Left ventricle myocardium superior (tissue), 1 donor: ENCODE measurements at places on chromosomes 2 and 18. TPM values are rescaled to one million over a fixed set of nuclear protein-coding genes. Genes with fewer than 3 reads are reported as not detected.
A peak's percentile ranks its signal among the peaks of the same experiment; 100 is the strongest.

SAG gene
- not detected for total RNA-seq

SLC30A3 gene
- 9.4 TPM for total RNA-seq

ASPRV1 gene
- 0.84 TPM for total RNA-seq

GKN1 gene
- total RNA-seq, result not detected

MYL1 gene
- total RNA-seq, result not detected

NT5C1B gene
- total RNA-seq, result not detected

HOXD1 gene
- not detected for total RNA-seq

SULT1C2 gene
- 0.55 TPM for total RNA-seq

C1QL2 gene
- total RNA-seq, result not detected

ALK gene
- total RNA-seq, result not detected

FTCDNL1 gene
- total RNA-seq, result 2.0 TPM

SOX11 gene
- total RNA-seq, result 0.10 TPM

CDH2 gene
- 321 TPM for total RNA-seq

SDC1 gene
- 0.42 TPM for total RNA-seq

AQP4 gene
- 20.0 TPM for total RNA-seq

ABCA12 gene
- total RNA-seq, result not detected

MROH2A gene
- total RNA-seq, result not detected

RMDN2 gene
- 6.2 TPM for total RNA-seq

KCNIP3 gene
- total RNA-seq, result 5.3 TPM

SGPP2 gene
- 30.6 TPM for total RNA-seq

FAM237A gene
- total RNA-seq, result 2.0 TPM

CPO gene
- total RNA-seq, result 0.27 TPM

PRKAG3 gene
- total RNA-seq, result 0.12 TPM

GRCh38 chr2:238462782-238463396 lies 36.2 kb downstream of the ASB1 start:
- DNase-seq, result no peak

- DNase-seq, result no peak
These were observed 20.0 kb upstream of the MEIS1 start for GRCh38 chr2:66414896-66415295.

- no peak for DNase-seq
These were observed 8.5 kb upstream of the CYBRD1 start for GRCh38 chr2:171513719-171514160.

GRCh38 chr2:230356084-230356483 lies 29.1 kb downstream of the SP140L start:
- no peak for DNase-seq

DNA sequence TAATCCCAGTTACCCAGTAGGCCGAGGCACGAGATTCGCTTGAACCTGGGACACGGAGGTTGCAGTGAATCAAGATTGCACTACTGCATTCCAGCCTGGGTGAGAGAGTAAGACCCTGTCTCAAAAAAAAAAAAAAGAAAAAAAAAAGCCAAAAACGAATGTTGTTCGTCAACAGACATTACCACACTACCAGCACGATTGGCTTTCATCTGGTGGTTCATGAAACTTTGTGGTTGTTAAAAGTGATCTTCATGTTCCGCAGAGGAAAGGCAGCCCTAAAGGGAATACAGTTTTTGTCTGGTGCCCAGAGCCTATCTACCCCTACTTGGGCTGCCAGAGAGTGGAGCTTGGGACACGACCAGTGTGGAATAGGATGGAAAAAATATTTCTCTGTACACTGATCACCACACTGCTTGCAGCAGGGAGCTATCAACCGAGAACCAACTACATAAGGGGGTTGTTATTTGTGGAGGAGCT lies 13.6 kb upstream of the CXCR4 start:
- no peak for DNase-seq

DNA sequence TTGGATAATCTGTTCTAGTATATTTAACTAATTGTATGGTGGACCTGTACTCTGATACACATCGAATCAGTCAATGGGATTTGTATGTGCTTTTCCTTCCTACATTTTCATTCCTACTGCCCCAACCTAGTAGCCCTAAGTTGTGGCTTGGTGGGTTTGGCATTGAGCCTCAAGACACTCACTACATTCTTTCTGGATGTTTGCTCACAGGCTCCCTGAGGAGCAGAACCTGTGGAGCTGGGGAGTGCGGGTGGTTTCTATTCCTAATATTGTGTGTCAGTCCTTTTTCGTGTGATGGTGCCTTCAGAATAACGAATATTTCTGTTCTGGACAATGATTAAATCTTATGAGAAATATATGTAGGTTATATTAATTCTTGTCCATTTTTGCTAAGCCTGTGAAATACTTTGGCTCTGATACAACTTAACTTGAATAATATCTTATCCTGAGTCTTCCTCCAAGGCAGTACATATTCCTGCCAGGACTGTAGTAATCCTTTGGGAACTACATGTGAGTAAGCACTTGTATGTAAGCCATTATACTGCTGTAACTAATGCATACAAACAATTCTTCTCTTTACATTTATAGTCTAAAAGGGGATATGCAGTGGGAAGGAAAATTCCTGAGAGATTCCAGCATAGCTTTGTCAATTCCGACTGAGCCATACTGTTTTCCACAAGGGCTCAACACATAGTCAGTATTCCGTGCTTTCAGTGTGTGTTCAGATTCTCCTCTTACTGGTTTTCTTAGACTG lies 150.6 kb downstream of the AGPS start:
- DNase-seq, result no peak

DNA sequence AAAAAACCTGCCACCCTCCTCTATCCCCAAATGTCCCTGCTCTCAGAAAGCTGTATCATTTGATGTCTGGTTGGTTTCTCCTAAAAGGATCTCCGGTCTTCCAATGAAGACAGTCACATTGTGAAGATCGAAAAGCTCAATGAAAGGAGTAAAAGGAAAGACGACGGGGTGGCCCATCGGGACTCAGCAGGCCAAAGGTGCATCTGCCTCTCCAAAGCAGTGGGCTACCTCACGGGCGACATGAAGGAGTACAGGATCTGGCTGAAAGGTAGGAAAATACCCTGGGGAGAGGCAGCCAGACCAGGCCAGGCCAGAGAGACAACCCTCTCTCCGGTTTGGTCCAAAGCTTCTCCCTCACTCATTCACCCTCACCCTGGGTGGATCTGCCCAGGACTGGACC lies 10.3 kb downstream of the SLC14A2 start:
- no peak for DNase-seq

- no peak for DNase-seq
These were observed 152.3 kb downstream of the DTNB start for GRCh38 chr2:25521126-25521525.

DNA sequence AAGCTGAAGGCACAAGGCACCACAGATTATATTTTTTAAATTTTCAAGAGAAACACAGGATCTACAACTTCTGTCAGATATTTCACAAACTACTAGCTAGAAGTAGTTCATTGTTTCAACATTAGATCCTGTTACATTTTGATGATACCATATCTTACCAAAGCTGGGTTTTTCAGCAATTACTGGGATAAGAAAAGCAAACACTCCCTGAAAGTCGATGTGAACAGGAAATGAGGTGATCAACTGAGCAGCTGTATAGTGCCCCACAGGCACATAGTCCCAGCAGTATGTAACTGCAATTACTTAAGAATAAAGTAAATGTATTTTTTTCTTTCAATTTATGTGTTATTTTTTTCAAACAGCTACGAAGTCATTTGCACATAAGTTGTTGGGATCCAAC lies 103.5 kb downstream of the DNER start:
- DNase-seq, result no peak

DNA sequence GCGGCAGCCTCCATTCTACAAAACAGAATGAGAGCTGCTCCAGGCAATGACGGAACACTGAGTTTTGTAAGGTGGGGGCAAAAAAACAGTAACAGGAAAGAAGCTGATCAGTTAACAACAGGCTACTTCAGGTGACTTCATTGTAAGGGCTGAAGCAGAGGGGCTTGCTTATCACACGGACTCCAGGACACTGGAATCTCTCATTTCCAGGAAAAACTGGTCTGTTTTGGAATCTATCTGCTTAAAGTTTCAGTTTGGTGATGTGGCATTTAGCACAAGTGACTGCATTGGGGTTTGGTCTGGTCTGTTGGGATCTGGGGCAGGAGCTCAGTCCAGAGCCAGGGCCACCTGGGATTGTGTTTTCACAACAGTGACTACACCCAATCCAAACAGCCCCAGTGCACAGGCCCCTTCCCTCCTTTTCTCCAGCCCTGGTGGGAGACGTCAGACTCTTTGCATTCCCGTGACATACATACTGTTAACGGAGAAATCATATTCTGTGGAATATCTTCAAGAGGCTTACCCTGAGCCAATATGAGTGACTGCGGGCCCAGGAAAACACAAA lies 14.1 kb downstream of the AMER3 start:
- no peak for DNase-seq

- DNase-seq, result peak; percentile 62
These were observed 1.9 kb downstream of the PER2 start for GRCh38 chr2:238286551-238286950.

GRCh38 chr2:178066890-178067669 lies 5.5 kb downstream of the PDE11A start:
- DNase-seq, result no peak

- DNase-seq, result no peak
These were observed 16.6 kb downstream of the MALT1 start for GRCh38 chr18:58687871-58688308.

DNA sequence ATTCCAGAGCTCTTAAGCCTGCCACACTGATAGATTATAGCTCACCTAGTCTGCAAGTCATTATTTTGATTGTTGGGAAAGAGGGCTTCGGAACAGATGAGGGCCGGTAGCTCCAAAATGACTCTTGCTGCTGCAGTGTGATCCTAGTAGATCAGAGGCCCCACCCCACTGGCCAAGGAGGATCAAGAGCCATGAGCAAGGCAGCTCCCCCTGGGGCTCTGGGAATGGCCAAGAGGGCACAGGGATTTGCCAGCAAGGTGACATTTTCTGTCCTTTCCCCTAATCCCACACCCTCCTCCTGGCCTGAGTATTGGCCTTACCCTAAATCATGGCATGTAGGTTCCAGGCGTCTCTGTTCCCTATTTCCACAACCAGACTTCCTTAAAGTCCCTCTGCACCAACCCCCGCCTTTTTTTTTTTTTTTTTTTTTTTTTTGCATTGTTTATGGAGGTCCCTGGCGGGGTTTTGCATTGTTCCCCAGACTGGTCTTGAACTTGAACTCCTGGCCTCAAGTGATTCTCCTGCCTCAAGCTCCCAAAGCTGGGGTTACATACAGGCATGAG lies 36.5 kb downstream of the EIF4E2 start:
- no peak for DNase-seq

DNA sequence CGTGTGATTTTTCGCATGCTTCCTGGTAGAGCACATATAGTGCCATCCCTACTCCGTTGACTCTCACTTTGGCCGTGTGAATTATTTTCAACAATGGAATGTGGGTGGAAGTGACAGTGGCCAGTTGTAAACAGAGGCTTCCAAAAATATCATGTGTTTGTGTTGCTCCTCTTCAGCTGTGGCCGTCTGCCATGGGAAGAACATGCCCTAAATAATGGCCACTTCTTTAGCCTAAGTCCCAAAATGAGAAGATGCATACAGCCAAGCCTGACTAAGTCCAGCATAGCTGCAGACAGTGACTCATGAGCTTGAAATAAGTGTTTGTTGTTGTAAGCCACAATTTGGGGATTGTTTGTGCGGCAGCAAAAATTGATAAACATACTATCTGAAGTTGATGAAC lies 8.9 kb upstream of the GALNT1 start:
- DNase-seq, result no peak

DNA sequence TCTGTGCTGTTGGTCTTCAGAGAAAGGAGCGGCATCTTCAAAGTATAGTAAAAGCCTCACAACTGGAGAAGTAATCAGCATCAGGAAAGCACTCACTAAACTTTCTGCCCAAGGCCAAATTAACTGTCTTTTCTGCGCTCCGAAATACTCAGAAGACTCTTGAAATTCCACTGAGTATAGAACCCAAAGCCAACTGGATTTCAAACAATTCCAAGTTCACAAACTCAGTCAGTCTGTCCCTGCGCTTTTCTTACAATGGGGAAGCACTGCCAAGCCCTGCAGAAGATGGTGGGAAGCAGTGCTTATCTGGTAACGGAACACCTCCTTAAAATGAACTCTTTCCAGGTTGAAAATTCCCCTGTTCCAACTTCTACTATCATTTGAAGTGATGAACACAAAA lies 193.5 kb downstream of the NCKAP5 start:
- DNase-seq, result no peak

GRCh38 chr2:211868996-211869533 lies 669.5 kb downstream of the ERBB4 start:
- no peak for DNase-seq

DNA sequence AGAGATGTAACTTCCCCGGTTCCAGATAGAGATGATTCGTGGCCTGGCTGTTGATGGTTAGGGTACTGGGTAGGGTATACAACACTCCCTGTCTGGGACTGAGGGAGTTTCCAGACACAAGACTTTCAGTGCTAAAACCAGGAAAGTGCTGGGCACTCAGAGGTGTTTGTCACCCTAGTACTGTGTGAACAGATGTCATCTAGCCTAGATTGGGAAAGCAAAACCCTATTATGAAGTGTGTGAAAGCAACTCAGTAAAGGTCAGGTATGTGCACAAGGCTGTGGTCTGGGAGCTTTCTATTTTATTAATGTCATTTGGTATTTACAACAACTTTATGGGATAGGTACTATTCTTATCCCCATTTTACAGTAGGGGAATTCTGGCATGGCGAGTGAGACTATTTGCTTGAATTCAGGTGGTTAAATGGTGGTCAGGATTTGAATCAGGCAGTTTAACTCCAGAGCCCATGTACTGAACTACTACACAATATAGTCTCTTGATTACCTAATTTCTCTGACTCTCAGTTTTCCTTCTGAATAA lies 2.6 kb downstream of the BZW1 start:
- no peak for DNase-seq

- peak; percentile 67 for DNase-seq
These were observed 339 bp downstream of the ACAA2 start for GRCh38 chr18:49813069-49813318.

DNA sequence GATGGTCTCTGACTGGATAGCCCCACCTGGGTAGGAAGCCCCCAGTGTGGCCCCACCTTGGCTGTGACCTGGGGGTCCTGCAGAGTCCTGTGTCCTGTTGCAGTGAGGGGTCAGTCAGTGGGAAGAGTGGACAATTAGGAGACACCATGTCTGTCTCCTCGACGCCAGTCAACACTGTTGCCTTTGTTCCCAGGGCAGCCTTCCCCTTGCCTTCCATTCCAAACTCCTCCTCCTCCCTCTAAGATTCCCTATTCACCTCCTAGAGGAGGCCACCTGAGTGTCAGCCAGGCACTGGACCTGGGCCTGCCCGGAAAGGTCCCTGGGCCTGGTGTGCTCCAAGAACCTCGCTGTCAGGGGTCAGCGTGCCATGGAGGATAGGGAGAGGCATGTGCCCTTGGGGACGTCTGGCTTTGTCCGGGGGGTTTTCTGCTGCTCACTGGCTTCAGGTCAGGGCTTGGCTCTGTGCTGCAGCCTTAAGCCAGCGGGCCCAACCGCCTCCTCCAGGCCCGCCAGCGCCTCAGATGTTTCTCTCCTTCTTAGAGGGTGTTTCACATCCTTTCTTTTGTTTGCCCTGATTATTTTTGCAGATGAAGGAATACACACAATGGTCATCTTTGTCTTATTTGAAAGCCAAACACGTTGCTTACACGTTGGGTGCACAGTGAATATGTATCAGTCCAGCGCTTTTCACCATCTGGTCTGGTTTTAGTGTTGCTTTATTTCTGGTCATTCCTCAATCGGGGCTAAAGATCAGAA lies 68.9 kb downstream of the HPCAL1 start:
- DNase-seq, result no peak
